ENCODE measurements at places on chromosomes 3 and 15.

DNA sequence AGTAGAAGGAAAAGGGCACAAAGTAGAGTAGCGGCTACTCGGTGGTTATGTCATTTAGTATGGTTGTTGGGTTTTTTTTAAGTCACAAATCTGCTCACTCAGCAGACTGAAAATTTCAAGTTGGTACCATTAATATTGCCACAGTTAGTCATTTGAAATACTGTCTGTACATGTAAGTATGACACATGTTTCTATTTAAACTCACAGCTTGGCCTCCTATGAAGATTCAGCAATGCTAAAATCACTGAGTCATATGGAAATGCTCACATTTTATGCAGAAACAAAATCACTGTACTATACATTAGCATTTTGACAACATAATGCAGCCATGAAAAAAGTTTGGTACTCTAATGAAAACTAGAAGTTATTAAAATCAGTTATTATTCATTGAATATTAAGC is 571.9 kb downstream of the TAFA4 start:
- no peak for DNase-seq

DNA sequence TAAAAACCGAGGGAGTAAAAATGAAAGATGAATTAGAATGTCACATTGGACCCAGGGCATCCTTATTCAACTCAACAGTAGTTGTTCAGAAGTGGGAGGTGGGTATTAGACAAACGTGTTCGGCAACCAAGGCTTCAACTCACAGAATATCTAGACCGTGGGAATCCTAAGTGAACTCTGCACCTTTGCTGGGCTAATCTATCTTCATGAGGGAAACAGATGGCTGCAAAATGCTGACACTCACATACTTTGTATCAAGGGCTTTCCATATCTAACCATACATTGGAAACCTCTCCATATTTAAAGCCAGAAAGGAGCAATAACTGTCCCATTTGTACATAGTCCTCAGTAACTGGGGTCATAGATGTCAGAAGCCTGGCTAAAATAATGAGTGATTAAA is 20.9 kb downstream of the PLSCR1 start:
- no peak for DNase-seq

DNA sequence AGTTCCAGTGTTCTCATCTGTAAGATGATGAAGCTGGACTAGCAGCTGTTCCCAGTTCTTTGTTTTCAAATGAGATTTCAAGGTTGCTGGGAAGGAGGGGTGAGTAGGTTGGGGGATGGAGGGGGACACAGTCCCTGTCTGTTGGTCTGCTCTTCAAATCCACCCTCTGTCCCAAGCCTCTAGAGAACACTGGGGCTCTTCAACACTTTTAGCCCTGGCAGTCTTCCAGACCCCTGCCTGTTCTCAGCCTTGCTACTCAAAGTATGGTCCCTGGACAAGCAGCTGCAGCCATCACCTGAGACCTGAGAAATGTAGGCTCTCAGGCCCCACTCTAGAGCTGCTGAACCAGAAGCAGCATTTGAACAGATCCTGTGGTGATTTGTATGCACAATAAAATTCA is 41.3 kb downstream of the NEK11 start:
- no peak for DNase-seq

- DNase-seq: no peak
These were observed 107.7 kb downstream of the IGF2BP2 start for GRCh38 chr3:185717121-185717520.

- no peak for DNase-seq
These were observed 301.6 kb upstream of the TRIM42 start for GRCh38 chr3:140376136-140376889.

DNA sequence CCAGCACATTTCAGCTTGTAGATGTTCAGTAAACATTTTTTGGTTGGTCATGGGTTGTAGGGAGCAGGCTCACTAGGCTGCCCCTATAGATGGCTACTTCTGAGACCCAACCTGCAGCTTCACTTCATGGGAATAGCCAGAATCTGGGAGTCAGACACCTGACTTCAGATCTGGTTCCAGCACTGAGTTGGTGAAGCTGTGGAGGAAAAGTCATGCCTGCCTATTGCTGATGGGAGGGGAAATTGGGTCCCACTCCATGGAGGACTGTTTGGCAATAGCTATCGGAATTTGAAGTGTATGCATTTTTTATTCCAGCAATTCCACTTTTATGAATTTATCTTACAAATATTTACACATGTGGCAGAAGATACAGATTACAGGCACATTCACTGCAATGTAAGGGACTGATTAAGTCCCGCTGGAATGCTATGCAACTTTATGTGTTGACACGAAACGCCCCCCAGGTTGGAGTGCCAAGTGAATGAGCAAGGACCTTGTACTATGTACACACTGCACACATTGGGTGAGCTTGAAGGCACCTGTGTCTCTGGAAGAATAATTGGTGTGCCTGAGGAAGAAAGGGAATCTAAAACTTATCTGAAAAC is 7.8 kb upstream of the CCR1 start:
- DNase-seq: no peak

- no peak for DNase-seq
These were observed 146.8 kb downstream of the TPRA1 start for GRCh38 chr3:127443581-127444375.

GRCh38 chr3:186476044-186476468 is 68.1 kb downstream of the CRYGS start:
- no peak for DNase-seq

- DNase-seq: no peak
These were observed 14.6 kb upstream of the ELP6 start for GRCh38 chr3:47527952-47528725.

DNA sequence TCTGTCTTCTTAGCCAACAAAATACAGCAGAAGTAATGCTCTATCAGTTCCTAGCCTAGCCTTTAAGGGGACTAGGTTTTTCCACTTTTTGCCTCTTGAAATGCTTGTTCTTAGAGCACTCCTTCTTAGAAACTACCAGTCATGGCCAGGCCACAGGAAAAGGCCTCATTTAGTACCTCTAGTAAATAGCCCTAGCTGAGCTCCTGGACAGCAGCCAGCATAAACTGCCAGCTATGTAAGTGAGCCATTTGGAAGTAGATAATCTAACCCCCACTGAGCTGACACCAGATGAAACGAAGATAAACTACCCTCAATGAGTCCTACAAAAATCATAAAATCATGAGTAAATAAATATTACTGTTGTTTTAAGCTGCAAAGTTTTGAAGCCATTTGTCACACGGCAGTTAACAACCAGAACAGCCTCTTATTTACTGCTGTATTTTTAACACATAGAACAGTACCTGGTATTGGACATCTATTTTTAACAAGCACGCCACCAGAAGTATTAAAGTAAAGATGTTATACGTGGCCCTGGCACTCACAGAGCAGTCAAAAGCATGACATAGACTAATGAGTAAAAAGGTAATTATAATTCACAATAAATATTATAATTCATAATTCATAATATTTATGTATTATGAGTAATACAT is 12.0 kb downstream of the TBC1D5 start:
- peak; percentile 32 for DNase-seq

DNA sequence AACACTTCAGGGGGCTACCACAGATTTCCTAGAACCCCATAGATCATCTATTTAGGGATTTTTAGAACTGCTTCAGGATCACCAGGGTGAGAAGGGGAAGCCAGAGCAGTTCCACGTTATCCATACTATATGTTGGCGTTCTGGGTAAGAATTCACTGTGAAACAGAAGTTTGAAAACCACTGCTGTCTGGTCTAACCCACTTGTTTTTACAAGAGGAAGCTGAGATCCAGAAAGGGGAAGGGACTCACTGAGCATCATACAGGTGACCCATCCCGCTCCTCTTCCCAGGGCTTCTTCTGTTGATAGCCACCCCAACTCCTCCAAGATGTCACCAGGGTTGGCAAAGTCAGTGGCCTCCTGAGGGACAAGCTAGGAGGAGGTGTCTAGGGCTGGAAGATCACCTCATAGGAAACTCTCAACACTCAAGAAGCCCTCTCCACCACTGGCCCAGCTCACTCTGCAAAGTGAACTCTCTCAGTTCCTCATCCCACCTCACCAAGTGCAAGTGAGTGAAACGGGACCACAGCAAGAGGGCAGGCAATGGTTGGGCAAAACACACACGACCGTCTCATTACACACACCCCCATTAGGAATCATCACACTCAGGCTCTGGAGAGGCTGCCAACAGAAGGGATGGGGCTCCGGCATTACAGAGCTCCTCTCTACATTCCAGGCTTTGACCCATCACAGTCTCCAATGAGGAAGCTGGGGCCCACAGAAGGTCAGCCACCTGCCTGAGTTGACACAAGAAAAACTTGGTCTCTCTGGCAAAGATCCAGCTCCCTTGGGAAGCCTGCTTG is 1.8 kb downstream of the DAPK2 start:
- no peak for DNase-seq

DNA sequence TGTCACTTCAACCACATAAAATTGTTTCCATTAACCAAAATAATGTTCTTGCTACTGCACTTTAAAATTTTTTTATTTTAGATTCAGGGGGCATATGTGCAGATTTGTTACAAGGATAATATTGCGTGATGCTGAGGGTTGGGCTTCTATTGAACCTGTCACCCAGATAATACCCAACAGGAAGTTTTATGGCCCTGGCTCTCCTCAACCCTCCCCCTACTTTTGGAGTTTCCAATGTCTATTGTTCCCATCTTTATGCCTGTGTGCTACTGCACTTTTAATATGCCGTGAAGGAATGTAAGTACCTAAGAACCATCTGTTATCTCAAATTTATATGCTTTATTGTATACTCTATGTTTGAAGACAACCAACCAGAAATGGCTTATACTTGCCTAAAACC is 42.0 kb upstream of the IMPG2 start:
- no peak for DNase-seq

DNA sequence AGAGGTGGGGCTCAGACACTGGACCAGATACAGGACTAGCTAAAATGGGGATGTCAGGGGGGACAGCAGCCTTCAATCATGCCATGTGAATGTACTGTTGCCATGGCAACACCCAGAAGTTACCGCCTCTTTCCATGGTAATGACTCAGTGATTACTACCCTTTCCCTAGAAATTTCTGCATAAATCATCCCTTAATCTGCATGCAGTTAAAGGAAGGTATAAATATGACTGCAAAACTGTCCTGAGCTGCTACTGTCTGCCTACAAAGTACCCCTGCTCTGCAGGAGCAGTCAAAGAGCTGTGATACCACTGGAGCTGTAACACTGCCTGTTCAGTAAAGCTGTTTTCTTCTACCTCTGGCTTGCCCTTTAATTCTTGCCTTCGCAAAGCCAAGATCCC is 168.2 kb downstream of the PEAK1 start:
- peak; percentile 30 for DNase-seq

GRCh38 chr15:79394231-79394630 is 37.9 kb upstream of the MINAR1 start:
- DNase-seq: no peak

GRCh38 chr15:78052001-78052401 is 25.5 kb downstream of the TBC1D2B start:
- peak; percentile 50 for DNase-seq

- no peak for DNase-seq
These were observed 37.5 kb upstream of the IQSEC1 start for GRCh38 chr3:13110678-13111116.

- DNase-seq: no peak
These were observed 20.7 kb upstream of the LPP start for GRCh38 chr3:188133219-188133618.

- DNase-seq: no peak
These were observed 156.1 kb downstream of the ALDH1A2 start for GRCh38 chr15:57909388-57909787.

- DNase-seq: no peak
These were observed 514.2 kb upstream of the BCHE start for GRCh38 chr3:166351461-166351860.

DNA sequence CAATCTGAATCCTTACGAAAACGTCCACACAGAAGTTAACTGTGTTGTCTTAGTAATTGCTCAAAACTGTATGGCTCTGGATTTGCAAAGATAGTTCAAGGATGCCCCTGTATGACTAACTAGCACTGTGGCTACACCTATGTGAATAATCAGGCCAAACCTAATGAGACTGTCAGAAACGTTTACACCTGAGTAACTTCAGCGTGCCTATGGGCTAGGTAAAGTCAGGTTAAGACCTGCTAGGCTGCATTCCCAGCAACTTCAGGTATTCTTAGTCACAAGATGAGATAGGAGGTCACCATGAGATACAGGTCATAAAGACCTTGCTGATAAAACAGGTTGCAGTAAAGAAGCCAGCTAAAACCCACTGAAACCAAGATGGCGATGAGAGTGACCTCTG is 87.8 kb upstream of the PLXND1 start:
- DNase-seq: no peak

GRCh38 chr3:20055842-20056241 is 15.6 kb downstream of the KAT2B start:
- DNase-seq: no peak

DNA sequence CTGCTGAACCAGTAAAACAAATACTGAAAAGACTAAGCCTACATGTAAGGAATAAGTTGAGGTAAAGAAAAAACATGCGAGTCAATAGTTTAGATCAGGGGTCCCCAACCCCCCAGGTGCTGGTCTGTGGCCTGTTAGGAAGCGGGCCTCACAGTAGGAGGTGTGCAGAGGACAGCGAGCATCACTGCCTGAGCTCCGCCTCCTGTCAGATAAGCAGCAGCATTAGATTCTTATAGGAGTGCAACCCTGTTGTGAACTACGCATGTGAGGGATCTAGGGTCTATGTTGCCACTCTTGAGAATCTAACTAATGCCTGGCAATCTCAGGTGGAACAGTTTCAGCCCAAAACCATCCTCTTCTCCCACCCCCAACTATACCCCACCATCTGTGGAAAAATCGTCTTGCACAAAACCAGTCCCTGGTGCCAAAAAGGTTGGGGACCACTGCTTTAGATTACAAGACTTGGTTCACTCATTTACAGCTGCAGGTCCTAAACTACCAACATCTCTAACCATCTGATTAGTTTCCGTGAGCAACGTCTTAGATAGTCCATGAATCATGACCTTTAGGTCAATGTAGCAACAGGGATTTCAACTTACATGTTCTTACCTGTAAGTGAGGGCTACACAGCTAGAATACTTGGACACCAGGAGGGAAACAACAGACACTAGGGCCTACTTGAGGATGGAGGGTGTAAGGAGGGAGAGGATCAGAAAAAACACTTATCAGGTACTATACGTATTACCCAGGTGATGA is 66.7 kb downstream of the TRANK1 start:
- no peak for DNase-seq

Measured in iPS-NIHi11 (cell line).